Kidney (tissue), 22 donors: ENCODE measurements at places on chromosomes 7 and 10. TPM values are rescaled to one million over a fixed set of nuclear protein-coding genes. Genes with fewer than 3 reads are reported as not detected.

The TSPAN15 gene
- 65.4 TPM for total RNA-seq

The SLC39A12 gene
- 0.16 TPM for total RNA-seq

GRCh38 chr7:103851357-103851756 lies 138.1 kb downstream of the RELN start:
- no peak overlapping the region for H3K27ac ChIP-seq
- no peak for DNase-seq
- no peaks in the 10 kb centered on the region for H3K36me3 ChIP-seq
- no peaks in the 10 kb centered on the region for H3K27me3 ChIP-seq
- no peak overlapping the region for H3K4me3 ChIP-seq

DNA sequence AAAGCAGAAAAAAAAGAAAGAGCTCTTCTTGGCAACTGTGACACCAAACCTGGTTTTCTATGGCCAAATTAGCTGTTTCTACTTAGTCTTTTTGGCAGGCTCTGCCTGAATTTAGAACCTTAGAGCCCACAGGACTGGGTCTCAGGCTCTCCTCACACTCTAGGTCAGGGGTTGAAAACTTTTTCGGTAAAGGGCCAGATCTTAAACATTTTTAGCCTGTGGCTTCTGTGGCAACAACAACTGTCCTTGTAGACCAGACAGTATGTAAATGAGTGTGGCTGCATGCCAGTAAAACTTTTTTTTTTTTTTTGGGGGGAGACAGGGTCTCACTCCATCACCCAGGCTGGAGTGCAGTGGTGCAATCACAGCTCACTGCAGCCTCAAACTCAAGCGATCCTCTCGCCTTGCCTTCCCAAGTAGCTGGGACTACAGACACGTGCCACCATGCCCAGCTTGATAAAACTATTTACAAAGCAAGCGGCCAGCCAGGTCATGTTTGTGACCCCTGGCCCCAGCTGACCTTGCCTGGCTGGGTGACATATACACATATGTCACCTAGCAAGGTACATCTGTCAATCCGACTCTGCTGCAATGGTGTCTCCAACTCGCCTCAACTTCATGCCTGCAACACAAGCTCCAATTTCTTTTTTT lies 17.4 kb downstream of the KPNA7 start:
- no peaks in the 10 kb centered on the region for H3K27me3 ChIP-seq
- H3K36me3 ChIP-seq: no peaks in the 10 kb centered on the region
- H3K4me3 ChIP-seq: no peak overlapping the region
- H3K27ac ChIP-seq: no peak overlapping the region

DNA sequence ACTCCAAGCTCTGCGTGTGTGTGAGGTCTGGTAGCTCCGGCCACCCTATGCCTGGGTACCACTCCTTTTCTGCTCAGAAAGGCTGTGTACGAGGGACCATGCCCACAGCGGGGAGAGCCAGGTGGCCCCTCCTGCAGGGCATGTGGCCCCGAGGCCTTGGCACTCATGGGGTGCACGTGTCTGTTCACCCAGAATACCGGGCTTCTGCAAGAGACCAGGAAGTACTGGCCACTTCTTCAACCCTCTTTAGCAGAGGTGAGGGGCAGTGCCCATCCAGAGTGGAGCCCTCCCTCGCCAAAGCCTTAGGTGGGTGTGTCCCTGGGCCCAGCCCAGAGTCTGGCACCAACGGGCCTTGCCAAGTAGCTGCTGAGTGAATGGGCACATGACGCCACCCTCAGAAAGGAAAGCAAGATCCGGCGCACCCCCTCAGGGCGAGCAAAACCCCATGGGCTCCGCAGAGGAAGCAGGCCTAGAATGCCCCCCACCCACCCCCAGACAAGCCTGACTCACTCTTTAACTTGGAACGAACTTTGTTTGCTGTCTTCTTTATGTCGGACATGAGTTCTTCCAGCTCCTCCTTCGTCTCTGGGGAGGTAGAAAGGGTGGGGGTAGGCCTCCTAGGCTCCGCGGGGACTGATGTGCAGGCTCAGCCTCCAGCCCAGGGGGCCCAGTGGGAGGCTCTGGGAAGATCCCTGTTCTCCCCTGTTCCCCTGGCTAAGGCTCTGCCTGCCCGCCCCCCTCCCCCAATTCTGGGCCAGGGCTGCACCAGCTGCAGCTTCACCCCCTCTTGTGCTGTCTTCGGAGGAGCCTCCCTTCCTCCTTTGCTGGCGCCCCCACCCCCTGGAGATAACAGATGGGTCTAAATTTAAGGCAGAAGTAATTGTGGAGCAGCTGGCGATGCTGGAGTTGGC lies 14.6 kb downstream of the STX1A start:
- DNase-seq: no peak
- H3K4me1 ChIP-seq: no peaks in the 10 kb centered on the region
- no peak overlapping the region for H3K4me3 ChIP-seq

DNA sequence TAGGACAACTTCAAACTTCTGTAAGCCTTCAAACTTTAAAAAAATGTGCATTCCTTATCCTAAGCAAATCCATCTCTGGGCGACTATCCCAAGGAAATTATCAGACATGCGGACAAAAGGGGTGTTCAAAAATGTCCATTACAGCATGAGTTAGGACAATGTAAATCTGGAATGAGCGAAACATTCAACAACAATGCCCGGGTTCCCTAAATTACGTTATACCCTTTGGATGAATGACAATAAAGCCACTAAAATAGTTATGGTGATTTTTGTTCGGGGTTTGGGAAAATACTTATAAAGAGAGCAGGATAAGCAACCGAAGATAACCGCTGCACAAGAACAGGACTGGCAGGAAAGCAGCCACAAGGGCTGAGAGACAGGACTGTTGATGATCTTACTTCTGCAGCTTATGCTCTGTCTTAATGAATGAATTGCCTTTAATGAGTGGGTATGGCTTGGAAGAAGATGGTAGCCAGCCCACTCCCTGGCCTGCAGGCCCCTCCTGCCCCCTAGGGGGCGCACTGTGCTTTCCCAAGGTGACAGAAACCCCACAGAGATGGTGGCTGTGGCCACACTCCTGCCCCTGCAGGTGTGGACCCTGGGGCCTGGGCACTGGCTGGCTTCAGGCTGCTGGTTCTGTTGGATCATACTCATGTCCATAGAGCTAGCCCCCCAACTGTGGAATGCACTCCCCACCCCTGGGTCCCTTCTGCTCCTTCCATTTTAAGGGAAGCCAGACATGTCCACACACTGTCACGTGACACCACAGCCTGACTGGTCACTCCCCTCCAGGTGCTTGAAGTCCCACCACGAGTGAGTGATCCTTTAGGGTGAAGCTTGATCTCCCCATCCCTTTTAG lies 45.0 kb downstream of the ZCCHC24 start:
- no peak for DNase-seq
- H3K27ac ChIP-seq: no peak overlapping the region
- no peaks in the 10 kb centered on the region for H3K27me3 ChIP-seq
